ENCODE measurements at places on chromosomes 12 and 14.

DNA sequence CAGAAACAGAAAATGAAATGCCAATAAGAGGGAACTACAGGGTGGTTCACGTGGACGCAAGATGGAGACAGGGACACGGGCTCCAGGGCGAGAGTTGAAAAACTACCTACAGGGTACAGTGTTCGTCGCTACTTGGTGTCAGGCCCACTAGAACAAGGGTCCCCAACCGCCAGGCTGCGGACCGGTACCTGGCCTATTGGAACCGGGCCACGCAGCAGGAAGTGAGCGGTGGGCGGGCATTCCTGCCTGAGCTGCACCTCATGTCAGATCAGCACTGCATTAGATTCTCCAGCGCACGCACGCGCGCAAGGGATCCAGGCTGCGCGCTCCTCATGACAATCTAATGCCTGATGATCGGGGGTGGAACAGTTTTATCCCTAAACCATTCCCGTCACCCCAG lies 14.8 kb downstream of the INF2 start:
- DNase-seq: no peak

DNA sequence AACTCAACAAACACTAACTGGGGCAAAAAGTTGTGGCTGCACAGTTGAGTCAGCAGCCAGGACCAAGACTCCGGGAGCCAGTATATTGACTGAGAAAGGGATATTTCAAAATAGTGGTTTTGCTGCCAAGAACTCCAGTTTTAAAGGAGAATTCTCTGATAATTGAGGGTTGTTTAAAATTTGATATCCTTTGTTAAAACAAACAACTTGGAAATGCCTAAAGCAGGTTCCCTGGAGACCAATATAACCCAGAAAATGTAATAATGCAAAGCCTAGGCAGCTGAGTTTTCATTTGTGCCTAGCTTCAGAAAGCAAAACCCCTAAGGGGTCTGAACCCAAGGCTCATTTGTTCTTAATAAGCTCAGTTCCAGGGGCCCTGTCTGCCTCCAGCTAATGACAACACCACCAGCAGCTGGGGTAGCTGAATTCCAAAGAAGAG lies 311.7 kb upstream of the CCDC196 start:
- DNase-seq: no peak

- no peak for DNase-seq
Observed at GRCh38 chr14:102824832-102825231, 47.6 kb downstream of the TRAF3 start.

DNA sequence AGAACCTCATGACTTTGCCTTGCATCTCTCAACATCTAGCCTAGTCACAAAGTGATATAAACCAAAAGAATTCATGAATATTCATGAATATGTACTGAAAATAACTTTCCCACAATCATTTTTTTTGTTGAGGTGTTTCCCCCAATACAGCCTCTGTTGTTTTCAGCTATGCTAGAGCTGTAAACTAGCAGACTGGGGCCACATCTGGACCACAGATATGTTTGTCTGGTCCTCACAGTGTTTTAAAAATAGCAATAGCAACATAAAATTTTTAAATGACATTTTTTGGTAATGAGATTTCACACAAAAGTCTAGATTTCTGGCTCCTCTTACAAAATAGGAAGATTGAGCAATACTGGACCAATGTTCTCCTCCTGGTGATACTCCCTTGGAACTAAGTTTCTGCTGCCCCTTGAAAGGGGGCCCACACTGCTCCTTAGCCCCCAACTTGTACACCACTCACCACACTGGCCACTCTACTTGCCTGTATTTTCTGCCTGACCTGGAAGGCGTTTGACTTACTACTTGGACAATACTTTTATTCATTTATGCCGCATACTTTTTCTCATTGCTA lies 81.2 kb downstream of the BMP4 start:
- no peak for DNase-seq

- no peak for DNase-seq
Observed at GRCh38 chr14:103727313-103727980, 11.8 kb downstream of the ZFYVE21 start.
